ENCODE measurements at places on chromosomes 11 and 22.

- no peak for DNase-seq
Measured at GRCh38 chr11:61727401-61727811, 25.0 kb upstream of the MYRF start.

- no peak for DNase-seq
Measured at GRCh38 chr11:81032906-81033305, 1592.1 kb upstream of the TENM4 start.

GRCh38 chr22:33743756-33744155 is 176.5 kb downstream of the LARGE1 start:
- no peak for DNase-seq

DNA sequence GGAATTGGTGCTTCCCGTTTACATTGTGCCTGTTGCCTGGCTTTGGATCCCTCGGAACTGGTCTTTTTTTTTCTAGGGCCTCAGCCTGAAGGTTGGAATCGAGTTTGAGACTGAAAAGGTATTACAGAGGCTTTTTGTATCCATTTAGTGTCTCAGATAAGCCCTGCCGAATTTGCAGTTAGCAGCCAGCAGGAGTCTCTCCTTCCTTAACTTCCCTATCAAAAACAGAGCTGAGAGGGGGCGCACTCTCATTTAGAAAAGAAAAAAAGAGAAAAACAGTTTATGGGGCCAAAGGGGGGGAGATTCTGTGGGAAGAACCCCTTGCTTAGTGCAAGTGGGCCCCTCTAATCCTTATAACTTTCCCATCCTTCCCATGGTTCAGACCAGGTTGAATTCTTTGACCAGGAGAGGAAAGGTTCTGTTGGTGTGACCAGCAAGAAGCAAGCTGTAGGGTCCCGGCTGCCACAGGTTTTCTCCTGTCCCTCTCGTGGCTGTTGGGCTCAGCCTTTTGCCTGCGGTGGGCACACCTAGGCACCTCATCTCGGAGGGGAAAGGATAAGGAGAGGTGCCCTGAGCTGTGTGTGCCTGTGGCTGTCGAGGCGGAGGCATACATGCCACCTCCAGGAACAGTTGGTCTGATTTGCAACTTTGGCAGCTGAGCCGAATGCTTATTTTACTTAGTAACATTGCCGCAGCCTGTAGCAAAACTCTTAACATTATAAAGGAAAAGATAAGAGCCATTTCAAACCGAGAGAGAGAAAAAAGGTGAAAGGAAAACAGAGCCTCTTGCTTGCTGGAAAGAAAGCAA is 565.0 kb upstream of the CNTN5 start:
- no peak for DNase-seq

GRCh38 chr11:16982256-16982671 is 31.9 kb downstream of the PLEKHA7 start:
- DNase-seq: no peak

GRCh38 chr11:104895634-104896033 is 2.6 kb downstream of the CASP12 start:
- DNase-seq: no peak

GRCh38 chr11:75582895-75583717 is 21.1 kb downstream of the SERPINH1 start:
- peak; percentile 66 for DNase-seq

Data from activated CD4-positive, alpha-beta T cell treated with anti-CD3 and anti-CD28 coated beads, Interleukin-2, amount 10 ng/mL, durations not matched to agents 7 days and 5 days (primary cell).